G401 (cell line): ENCODE measurements at places on chromosomes 6 and 20. TPM values are rescaled to one million over a fixed set of nuclear protein-coding genes. Genes with fewer than 3 reads are reported as not detected.

DNA sequence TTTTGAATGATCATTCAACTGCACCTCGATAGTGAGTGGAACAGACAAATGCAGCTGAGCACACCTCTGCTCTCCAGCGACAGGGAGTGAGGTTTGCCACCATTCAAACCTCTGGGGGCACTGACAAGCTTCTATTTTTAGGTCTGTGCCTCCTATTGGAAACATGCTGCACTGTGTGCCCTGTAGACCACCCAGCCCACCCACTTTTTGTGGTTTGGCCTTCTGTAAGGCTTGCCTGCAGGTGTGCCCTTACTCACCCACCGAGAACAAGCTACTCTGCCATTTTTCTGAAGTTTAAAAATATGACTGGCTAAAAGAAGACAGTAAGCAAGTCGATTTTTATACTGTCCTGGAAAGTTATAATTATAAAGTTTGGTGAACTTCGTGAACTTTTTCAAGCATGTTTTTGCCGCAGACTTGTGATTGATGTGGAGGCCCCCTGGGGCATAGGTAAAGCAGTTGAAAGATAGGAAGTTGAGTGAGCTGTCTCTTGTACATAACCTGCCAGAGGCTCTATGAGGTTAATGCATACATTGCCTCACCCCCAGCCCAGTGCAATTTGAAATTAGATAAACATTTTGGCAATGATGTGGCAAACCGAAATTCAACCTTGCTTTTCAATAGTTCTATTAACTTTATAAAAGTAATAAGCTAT, 53.8 kb downstream of the ADGRG6 start:
- DNase-seq: no peak

RSPH4A gene
- total RNA-seq: 0.31 and 1.3 TPM in 2 replicates

KHDC1L gene
- 4.2 TPM in 1 of 2 replicates, not detected in the other for total RNA-seq

GRCh38 chr20:63738687-63739129, 868 bp upstream of the SLC2A4RG start:
- DNase-seq: peak; percentile 68

GRCh38 chr20:44028003-44028730, 113.5 kb downstream of the TOX2 start:
- DNase-seq: no peak

DNA sequence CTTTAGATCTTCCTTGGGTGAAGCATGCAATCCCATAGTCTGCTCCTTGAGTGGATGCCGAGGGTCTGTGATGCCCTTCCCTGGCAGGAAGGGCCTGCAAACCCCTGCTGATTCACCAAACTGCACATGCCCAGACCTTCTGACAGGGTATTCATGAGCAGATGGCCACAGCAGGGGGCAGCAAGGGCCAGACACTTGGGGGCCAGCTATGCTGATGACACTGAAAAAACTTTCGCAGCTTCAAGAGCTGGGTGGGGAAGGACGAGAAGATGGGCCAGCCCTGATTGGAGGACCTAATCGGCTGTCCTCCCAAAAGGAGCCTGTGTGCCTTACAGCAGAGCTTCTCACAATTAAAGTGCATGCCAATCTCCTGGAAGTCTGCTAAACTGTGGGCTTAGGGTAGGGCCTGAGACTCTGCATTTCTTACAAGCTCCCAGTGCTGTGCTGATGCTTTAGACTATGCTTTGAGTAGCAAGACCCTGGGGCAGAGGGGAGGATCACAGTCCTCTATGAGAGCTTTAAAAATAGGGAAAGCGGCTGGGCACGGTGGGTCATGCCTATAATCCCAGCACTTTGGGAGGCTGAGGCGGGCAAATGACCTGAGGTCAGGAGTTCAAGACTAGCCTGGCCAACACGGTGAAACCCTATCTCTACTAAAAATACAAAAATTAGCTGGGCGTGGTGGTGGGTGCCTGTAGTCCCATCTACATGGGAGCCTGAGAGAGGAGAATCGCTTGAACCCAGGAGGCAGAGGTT, 15.2 kb upstream of the GDAP1L1 start:
- peak; percentile 21 for DNase-seq

TCP11 gene
- not detected in 2 replicates for total RNA-seq

RAET1G gene
- not detected in 2 replicates for total RNA-seq

DNA sequence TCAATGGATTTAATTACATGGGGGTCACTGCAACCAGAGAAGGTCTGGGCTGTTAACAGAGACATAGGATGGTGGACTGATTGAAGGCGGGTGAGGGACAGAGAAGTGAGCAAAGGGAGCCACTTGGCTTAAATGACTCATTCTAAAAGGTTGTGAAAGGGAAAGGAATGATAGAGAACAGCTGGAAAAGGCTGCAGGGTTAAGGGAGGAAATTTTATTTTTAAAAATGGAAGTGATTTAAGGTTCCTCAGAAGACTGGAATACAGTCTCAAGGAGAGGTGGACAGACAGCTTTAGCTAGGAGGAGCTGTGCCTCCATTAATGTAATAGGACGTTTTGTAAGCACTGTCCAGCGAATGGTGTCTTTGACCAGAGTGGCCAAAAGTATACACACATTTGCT, 46.7 kb downstream of the RGS17 start:
- no peak for DNase-seq

DNA sequence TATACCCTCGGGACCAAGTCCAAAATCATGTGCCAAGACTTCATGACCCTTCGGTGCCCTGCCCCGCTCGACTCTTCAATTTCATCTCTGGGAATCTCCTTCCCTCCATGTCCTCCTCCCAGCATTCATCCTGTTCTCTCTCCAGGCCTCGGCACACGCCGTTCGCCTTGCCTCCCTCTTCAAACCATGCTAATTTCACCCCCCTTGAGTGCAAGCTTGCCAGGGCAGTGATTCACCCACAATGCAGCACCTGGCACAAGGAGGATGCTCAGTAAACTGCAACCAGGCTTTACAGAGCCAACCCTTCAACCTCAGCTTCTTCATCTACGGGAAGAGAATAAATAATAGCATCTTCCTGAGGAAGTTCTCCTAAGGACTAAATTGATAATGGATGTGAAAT, 4.1 kb downstream of the KCNS1 start:
- no peak for DNase-seq

DNA sequence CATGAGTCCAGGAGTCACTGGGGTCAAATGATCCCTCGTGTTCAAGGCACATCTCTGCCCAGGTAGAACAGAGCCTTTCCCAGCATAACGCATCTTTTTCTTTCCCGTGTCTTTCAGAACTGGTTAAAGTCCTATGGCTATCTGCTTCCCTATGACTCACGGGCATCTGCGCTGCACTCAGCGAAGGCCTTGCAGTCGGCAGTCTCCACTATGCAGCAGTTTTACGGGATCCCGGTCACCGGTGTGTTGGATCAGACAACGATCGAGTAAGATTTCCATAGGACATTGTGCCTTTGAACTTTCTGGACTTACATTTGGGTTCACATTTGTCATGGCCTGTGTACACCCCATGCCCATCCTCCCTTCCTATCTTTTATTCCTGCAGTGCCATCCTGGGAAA, 20.2 kb downstream of the MMP24 start:
- DNase-seq: no peak

GRCh38 chr6:21367649-21368154, 225.8 kb upstream of the SOX4 start:
- no peak for DNase-seq

DNA sequence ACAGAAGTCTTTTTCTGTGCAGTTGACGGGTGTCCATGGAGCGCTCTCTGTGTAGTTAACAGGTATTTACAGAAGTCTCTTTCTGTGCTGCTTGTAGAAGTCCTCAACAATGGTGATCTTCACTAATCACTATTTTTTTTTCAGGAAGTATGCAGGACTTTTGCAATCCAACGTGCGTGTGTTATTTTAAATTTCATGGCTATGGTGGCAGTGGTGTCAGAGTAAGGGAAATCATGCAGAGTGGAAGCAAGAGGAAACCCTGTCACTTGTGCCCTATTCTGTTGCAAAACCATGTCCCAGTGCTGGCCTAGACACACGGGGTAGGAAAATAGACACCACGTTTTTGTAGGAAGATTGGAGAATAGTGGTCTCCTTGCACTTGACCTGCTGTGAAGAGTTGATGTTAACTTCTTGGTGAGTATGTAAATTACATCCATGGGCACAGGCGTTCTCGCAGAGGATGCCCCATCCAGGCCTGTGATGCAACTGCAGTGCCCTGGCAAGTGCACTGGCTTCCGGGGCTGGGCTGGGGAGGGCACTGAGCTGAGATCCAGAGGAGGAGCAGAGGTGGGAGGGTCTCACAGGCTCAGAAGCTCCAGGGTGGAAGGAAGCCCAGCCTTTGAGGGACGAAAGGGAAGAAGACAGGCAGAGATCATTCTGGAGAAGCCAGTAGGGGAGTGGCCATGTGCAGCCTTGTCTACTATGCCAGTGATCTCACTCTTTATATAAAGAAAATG, 146.5 kb downstream of the SYCP2 start:
- no peak for DNase-seq

DNA sequence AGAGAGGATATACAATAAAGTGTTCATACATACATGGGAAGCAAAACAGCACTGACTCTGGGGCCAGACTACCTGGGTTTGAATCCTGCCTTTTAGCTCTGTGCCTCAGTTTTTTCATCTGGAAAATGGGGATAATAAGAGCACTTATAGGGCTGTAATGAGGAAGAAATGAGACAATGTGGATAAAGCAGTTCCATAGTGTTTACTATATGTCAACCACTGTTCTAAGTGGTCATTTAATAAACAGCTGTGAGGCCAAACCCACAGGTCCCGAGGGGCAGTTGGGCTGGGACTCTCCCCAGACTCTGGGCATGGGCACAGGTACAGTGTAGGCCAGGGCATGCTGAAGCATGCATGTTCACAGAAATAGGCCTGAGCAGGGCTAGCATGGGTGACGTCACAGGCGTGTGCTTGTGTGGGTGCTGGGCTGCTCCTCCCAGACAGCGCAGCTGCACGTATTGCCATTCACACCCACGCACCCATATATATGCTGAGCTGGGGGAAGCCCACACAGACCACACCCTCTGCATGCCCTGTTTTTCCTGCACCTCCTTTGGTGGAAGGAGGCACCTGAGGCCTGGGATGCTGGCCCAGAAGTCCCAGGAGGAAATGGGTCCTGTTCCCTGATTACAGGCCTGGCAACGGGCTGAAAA, 3.5 kb upstream of the PLCG1 start:
- DNase-seq: no peak

DNA sequence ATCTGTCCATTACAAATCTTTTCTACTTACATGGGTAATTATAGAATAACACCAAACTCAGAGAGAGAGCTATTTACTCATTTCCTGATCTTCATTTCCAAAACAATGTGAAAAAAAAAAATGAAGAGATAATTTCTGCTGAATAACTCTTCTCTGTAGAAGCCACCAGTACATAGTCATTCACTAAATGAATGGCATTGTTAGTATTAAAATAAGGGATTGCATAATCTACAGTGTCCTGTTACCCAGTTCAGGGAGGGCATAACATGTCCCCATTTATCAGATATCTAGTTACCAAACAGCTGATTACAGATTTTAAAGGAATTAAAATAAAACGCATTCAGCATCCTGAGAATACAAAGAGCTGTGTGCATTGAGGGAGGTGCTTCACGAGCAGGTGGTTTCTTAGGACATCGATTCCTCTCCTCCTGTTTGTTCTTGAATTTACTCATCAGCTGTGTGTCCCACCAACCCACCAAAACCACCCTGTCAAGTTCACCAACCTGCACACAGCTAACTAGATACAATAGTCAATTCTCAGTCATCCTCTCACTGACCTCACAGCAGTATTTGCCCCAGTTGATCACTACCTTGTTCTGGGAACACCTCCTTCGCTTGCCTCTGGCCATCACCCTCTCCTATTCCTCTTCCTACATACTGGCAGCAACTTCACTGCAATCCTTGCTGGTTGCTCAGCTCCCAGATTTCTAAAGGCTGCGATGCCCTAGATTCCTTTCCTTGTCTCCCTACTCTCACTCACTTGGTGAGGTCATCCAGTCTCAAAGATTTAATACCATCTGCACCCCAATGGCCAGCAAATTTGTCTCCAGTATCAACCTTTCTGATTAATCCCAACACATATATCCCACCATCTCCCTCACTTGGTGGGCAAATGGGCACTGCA, 18.7 kb downstream of the CNKSR3 start:
- DNase-seq: no peak

SYNDIG1 gene
- not detected in 2 replicates for total RNA-seq

FAM83B gene
- total RNA-seq: not detected in 2 replicates

- peak; percentile 94 for DNase-seq
Observed at GRCh38 chr20:47357296-47358038, 968 bp upstream of the ZMYND8 start.

- no peak for DNase-seq
Observed at GRCh38 chr6:54107470-54108090, 3.7 kb upstream of the MLIP start.

PRRT1 gene
- total RNA-seq: 0.51 TPM in 1 of 2 replicates, not detected in the other
